Smooth muscle cell of the umbilical artery (primary cell): ENCODE measurements at places on chromosomes 5 and 9. TPM values are rescaled to one million over a fixed set of nuclear protein-coding genes. Genes with fewer than 3 reads are reported as not detected.

The PPP1R26 gene
- total RNA-seq = 10.4 and 21.3 TPM in 2 replicates

The LCN1 gene
- 0.59 TPM in 1 of 2 replicates, not detected in the other for total RNA-seq

The POLE3 gene
- 31.5 and 38.3 TPM in 2 replicates for total RNA-seq

The TNC gene
- 193 and 206 TPM in 2 replicates for total RNA-seq

The SELENOP gene
- 0.32 and 1.8 TPM in 2 replicates for total RNA-seq

The BARX1 gene
- not detected in 2 replicates for total RNA-seq

The NME5 gene
- total RNA-seq = 2.0 and 2.4 TPM in 2 replicates

The DMRT3 gene
- not detected in 2 replicates for total RNA-seq

The CD180 gene
- total RNA-seq = not detected in 2 replicates

The SPINK4 gene
- total RNA-seq = not detected in 2 replicates

The PRRC2B gene
- 53.7 and 153 TPM in 2 replicates for total RNA-seq

The MEIKIN gene
- total RNA-seq = not detected in 2 replicates

The PCSK5 gene
- 8.5 and 10.7 TPM in 2 replicates for total RNA-seq

The C5orf24 gene
- total RNA-seq = 63.0 and 73.2 TPM in 2 replicates

The ADAMTS16 gene
- total RNA-seq = 3.9 and 10.7 TPM in 2 replicates

The WNT8A gene
- not detected in 2 replicates for total RNA-seq

The MCC gene
- 58.4 and 95.9 TPM in 2 replicates for total RNA-seq

The PTGER4 gene
- 1.5 and 2.7 TPM in 2 replicates for total RNA-seq

The ADAMTSL1 gene
- 151 and 531 TPM in 2 replicates for total RNA-seq

The S1PR3 gene
- 11.9 and 12.5 TPM in 2 replicates for total RNA-seq

The CCDC183 gene
- total RNA-seq = 0.30 and 0.32 TPM in 2 replicates

The CTXN3 gene
- not detected in 2 replicates for total RNA-seq

The SAPCD2 gene
- total RNA-seq = 0.89 and 5.7 TPM in 2 replicates

The C5orf15 gene
- total RNA-seq = 77.9 and 89.1 TPM in 2 replicates

The NSG2 gene
- not detected in 2 replicates for total RNA-seq

The GRM6 gene
- total RNA-seq = not detected in 2 replicates

The CD74 gene
- total RNA-seq = 0.89 and 1.1 TPM in 2 replicates

The CCDC69 gene
- 2.0 and 2.7 TPM in 2 replicates for total RNA-seq

The CXCL14 gene
- total RNA-seq = 0.97 and 3.6 TPM in 2 replicates

The MORN5 gene
- not detected in 2 replicates for total RNA-seq

The IRX2 gene
- not detected in 2 replicates for total RNA-seq

The CDX1 gene
- total RNA-seq = not detected in 2 replicates

The ZNF618 gene
- total RNA-seq = 10.4 and 13.5 TPM in 2 replicates

The PRDM9 gene
- total RNA-seq = not detected in 2 replicates

The GALNT12 gene
- total RNA-seq = 72.3 and 104 TPM in 2 replicates

The CSF2 gene
- 1.2 TPM in 1 of 2 replicates, not detected in the other for total RNA-seq

The GABRA1 gene
- 0.30 TPM in 1 of 2 replicates, not detected in the other for total RNA-seq

The NFIB gene
- 3.0 and 16.4 TPM in 2 replicates for total RNA-seq

The CLIC3 gene
- total RNA-seq = 2.5 and 3.3 TPM in 2 replicates

The PCDHGA3 gene
- 1.6 and 2.1 TPM in 2 replicates for total RNA-seq

The ARSI gene
- 60.5 and 118 TPM in 2 replicates for total RNA-seq

The ARAP3 gene
- total RNA-seq = 8.9 and 14.5 TPM in 2 replicates

The KCNMB1 gene
- 0.05 TPM in 1 of 2 replicates, not detected in the other for total RNA-seq

The GABRB2 gene
- 0.30 and 0.32 TPM in 2 replicates for total RNA-seq

The DOCK8 gene
- total RNA-seq = under 0.01 TPM in 1 of 2 replicates, not detected in the other

The GABRA6 gene
- not detected in 2 replicates for total RNA-seq
